Type B pancreatic cell (in vitro differentiated cells): ENCODE measurements at places on chromosomes 5 and 9.

GRCh38 chr9:113578882-113579282 lies 115.4 kb downstream of the RGS3 start:
- no peak for DNase-seq

DNA sequence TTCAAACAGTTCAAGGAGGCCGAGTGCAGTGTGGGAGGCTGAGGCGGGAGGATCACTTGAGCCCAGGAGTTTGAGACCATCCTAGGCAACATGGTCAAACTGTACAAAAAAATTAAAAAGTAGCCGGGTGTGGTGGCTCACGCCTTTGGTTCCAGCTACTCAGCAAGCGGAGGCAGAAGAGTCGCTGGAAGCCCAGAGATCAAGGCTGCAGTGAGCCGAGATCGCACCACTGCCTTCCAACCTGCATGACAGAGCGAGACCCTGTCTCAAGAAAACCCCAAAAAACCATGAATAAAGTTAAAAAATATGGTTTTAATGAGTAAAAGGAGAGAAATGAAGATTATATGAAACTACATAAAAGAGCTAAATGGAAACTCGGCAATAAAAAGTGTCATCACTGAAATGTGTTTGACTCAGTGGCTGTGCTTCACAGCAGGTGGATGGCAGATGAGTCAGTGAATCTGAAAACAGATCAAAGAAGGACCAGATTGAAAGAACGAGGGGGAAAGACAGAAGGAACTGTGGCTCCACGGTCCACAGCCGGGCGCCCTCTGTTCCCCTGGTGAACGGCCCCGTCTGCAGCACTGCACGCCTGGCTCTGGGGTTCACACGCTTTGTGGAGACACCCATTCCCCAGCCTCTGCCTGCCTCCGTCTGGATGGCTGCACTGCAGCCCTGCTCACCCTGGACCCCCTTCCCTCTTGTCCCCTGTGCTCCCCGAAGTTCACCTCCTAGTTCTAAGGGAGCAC lies 25.1 kb downstream of the EXD3 start:
- DNase-seq, result no peak

- no peak for DNase-seq
These were observed 2.5 kb upstream of the CMBL start for GRCh38 chr5:10310066-10310779.

- no peak for DNase-seq
These were observed 2.7 kb upstream of the CKMT2 start for GRCh38 chr5:81230416-81230815.
